ENCODE measurements at places on chromosomes 11 and 22.

DNA sequence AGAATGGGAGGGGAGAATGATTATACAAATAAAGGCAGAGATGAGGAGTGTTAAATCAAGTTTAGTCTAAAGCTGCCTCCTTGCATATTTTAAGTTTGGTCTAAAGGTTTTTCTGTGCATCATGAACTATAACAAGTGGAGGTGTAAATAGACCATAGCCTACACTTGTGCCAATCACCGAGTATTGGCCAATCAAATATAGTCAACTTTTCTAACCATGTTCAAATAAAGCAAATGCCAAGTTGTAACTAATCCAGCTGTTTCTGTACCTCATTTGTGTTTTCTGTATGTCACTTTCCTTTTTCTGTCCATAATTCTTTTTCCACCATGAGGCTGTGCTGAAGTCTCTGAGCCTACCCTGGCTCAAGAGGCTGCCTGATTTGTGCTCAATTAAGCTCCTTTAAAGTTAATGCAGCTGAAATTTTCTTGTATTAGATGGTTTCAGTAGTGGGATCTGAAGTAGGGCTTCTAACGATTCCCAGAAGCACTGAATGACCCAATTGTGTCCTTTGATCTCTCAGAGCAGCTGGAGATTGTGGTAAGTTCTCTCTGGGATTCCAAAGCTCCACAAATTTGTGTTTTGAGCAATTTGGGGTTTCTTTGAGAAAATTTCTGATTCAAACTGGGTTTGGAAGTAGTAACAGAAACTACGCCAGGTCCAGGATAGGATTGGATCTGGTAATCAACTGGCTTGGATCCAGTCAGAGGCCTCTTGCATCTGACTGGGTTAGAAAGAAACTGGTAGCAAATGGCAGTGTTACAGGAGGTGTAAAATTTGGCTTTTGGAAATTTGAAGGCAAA is 25.6 kb downstream of the OR5A2 start:
- DNase-seq: no peak

DNA sequence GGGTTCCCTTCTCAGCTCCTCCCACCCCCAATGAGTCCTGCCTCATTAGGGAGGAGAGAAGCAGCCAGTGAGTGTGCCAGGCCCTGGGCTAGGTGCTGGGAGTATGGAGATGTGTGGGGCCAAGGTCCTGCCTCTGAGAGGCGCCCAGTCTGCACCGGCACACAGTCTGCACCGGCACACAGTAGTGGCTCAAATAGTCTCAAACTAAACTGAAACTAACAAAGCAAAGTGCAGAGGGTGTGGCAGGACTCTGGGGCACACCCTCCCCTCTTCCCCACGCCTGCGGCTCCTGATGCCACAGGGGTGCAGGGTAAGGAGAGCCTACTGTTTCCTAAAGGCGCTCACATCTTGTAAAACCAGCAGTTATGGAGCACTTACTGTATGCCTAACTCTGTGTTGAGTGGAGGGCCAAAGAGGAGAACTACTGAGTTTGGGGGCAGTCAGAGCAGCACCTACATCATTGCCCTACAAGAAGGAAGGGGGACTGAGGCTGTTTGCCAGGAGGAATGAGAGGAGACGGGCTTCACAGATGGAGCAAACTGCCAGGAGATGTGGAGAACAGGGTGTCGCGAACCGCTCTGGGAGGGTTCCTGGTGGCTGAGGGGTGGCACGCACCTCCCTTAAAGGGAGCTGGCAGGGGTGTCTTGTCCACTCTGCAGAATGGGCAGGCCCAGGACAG is 939 bp upstream of the SH3BP1 start:
- DNase-seq: peak; percentile 44

GRCh38 chr11:128867277-128867676 is at the start of gene KCNJ1:
Gene KCNJ1, minus strand, starts transcription at chr11:128867296. Its CDS starts 27,053 bp downstream, at chr11:128840243.
- DNase-seq: no peak

DNA sequence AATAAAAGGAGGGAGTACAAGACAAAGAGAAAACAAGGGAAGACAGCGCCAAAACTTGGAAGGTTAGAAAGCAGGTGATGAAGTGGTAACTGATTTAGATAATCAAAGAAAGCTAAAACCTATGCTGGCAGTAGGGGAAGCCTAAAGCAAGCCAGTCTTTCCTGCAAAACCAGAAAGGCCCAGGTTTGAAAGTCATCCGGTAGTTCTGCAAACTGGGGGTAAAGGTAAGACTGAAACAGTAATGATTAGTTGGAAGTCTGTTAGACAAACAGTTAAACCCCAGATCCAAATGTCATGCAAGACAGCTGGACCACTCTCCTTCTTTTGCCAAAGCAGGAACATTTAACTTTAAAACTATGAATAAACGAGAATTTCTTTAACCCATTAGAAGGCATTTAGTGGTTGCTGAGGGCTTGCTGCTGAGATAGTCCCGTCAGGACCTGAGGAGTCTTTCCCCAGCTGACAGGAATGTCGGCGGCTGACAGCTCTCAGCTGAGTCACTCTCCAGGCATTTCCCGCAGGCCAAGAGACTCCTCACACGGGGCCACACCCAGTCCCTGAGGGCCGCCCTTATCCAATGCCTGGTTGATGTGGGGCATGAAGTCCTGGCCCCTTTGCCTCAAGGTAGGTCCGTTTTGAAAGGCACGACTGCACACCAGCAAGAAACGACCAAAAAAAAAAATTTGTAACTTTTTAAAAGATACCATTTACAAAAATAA is 36.3 kb upstream of the CFAP300 start:
- no peak for DNase-seq

DNA sequence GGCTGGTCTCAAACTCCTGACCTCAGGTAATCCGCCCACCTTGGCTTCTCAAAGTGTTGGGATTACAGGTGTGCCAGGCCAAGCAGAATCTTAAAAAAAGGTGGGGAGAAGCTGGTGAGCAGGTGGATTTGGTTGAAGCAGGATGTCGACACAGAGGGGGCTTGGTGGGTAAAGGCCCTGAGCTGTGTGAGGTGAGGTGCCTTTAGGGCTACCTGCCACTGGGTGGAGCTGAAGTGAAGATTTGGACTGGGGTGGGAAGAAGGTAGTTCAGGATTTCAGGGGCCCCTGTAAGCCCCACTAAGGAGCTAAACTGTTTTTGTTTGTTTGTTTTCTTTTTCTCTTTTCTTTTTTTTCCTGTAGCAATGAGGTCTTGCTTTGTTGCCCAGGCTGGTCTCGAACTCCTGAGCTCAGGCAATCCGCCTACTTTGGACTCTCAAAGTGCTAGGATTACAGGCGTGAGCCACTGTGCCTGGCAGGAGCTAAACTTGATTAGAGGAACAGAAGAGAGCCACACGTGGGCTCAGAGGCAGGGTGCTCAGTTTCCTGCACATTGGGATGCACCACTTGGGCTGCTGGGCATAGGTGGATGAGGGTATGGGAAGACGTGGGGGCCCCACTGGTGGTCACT is 6.0 kb downstream of the P2RX6 start:
- no peak for DNase-seq

- DNase-seq: no peak
Measured at GRCh38 chr11:26930518-26931247, 63.2 kb upstream of the FIBIN start.

DNA sequence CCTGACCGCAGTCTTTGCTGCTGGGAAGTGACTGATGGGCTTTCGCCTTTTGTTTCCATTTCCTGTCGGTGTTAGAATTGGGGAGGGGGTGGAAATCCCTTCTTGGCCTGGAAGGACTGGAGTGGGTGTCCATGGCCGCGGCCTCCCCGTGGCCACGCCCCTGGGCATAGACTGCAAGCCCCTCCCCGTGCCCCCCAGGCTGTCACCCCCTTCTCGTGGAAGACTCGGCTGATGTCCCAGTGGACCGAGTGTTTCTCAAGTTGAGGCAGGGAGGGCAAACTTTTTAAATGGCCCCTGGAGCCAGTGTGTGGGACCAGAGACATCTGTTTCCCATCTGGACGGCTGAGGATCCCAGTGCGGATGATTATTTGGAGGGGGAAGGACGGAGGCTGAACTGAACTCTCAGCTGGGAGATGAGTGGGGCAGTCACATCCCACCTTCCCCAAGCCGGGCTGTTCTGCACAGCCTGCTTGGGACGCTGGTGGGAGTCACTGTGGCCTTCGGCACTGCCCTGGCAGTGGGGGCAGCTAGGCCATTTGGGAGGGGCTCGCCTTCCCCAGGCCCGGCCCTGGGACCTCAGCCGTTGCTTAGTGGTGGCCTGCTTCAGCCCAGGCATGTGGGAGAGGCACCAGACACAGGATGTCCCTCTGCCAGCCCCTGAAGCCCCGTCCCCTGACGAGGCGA is 1.6 kb downstream of the CD81 start:
- no peak for DNase-seq

DNA sequence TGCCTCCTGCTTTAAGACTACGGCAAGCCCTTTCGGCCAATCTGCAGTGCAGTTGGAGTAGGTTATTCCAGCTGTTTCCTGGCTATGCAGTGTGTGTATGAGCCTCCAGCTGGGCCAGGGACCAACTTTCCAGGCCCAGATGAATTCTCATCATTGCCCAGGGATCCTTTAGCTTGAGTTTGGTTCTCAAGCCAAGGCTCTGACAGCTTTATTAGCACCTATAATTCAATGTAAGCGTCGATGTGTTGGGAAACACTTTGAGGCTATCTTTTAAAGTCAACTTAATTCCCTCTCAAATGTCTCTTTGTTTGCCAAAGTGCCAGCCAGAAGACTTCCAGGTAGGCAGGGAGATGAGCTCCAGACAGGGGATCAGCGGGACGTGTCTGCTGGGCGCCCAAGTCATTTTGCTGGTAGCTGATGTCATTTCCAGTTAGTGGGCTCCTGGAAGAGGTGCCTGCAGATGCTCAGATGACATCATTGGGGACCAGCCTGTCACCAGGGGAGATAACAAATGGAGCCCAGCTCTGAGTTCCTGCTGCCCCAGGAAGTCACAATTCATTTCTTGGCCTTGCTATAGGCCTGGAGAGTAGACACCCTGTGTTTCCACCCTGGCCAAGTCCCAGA is 520.4 kb downstream of the SOX6 start:
- DNase-seq: no peak

GRCh38 chr22:39459681-39460080 is 2.9 kb downstream of the MGAT3 start:
- no peak for DNase-seq

GRCh38 chr11:73383249-73384124 is 7.3 kb downstream of the RELT start:
- DNase-seq: no peak

DNA sequence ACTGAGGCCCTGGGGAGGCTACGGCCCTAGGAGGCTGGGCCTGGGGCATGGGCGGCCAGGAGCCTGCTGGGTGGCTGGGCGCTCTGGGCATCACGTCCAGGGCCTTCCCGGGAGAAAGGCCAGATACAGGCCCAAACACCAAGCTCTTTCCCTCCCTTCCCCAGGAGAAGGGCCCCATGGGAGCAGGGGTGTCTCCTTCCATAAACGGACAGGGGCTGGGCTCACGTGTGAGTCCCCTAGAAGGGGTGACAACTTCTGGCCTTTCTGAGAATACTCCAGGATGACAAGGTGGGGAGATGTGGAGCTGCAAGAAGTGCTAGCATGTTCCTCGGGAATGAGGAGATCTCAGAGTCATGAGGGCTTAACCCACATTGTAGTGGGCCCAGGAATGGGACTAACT is 19.5 kb upstream of the SYT8 start:
- DNase-seq: no peak

GRCh38 chr22:49767355-49768062 is 60.2 kb downstream of the BRD1 start:
- DNase-seq: peak; percentile 66

DNA sequence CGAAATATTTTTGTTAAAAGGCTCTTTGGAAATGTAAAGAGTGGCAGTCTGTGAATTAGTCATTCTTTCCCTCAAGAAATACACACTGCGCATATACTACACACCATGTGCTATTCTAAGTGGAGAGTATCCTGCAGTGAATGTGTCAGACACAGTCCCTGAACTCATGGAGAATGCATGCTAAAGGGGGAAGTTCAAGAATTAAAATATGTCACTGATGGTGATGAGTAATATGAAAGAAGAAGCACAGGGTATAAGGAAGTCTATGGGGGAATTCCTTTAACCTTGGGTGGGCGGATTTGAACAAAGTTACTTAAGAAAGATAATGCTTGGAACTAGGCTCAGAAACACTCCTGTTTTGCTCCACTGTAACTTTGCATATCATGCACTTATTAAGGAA is 153.0 kb downstream of the LRRC4C start:
- DNase-seq: no peak

GRCh38 chr22:25382762-25383161 is 163.3 kb downstream of the CRYBB2 start:
- DNase-seq: no peak

DNA sequence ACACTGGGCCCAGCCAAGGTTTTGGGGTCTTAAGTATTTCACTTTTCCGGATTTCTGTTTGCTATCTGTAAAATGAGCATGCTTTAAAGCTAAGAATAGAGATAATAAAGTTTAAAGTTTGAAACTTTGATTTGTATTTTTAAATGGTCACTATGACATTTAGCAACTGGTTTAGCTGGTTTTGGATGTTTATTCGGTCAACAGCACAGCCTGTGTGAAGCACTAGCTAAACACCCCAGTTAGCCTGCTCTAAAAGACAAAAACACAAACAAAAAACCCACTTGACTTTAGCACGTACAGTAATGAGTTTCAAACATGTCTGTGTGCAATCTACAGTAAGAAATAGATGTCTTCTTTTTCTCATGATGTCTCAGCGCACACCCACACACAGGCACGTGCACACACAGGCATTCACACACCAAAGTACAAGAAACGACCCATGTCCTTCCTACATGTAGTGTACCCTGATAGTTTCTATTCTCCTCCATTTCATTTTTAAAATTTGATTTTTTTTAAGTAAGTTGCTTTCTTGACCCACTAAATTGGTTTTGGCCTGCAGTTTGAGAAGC is 29.4 kb downstream of the SLC1A2 start:
- no peak for DNase-seq

GRCh38 chr11:68503792-68504191 is 43.2 kb downstream of the PPP6R3 start:
- DNase-seq: no peak

DNA sequence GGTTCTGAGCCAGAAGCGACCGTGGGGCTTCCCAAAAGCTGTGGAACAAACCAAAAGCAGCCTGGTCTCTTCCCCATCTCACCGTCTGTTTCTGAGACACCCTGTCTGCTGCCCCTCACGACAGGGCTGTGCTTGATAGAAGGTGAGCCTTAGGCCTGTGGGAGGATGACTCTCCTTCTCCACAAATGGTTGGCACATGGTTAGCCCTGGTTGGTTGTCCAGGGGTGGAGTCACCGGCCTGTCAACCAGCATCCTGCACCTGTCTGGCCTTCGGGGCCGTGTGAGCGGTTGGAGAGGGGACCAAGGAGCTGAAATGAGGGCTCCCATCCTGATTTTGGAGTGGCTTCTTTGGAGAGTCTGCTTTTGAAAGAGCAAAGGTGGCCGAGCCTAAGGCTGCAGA is 135.3 kb downstream of the PKNOX2 start:
- no peak for DNase-seq

Data from CD4-positive, alpha-beta T cell treated with Interleukin-10 for 1 hour (primary cell).